ENCODE measurements at places on chromosomes 16 and 17.
A peak's percentile ranks its signal among the peaks of the same experiment; 100 is the strongest.

- DNase-seq: no peak
Measured at GRCh38 chr16:85112364-85112763, at the start of gene CIBAR2. CIBAR2 (minus strand) TSS chr16:85112472; CDS start chr16:85112352, 120 bp downstream.

DNA sequence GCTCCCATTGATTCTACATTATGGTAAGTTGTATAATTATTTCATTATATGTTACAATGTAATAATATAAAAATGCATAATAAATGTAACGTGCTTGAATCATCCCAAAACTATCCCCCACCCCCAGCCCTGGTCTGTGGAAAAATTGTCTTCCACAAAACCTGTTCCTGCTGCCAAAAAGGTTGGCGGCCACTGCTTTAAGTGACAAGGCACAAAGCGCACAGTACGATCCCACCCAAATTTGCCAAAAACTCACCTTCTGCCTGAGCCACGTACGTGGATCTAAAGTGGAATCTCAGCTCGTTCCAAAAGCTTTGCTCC is 14.5 kb downstream of the CYB561 start:
- no peak for DNase-seq

DNA sequence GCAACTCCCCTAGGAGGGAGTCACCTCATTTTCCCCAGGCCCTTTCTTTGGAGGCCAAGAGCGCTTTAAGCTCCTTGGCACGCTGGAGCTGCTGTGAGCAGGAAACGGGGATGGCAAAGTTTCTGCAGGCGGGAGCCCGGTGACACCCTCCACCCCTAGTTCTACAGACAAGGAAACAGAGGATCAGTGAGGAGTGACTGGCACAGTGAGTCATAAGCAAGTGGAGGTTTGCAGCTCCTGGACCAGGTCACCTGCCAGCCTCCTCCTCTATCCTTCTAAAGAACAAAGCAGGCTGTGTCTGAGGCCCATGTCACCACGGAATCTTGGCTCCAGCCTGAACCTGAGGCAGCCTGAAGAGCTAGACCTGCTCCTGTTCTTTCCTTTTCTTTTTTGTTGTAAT is 141.9 kb downstream of the TMEM132E start:
- no peak for DNase-seq

DNA sequence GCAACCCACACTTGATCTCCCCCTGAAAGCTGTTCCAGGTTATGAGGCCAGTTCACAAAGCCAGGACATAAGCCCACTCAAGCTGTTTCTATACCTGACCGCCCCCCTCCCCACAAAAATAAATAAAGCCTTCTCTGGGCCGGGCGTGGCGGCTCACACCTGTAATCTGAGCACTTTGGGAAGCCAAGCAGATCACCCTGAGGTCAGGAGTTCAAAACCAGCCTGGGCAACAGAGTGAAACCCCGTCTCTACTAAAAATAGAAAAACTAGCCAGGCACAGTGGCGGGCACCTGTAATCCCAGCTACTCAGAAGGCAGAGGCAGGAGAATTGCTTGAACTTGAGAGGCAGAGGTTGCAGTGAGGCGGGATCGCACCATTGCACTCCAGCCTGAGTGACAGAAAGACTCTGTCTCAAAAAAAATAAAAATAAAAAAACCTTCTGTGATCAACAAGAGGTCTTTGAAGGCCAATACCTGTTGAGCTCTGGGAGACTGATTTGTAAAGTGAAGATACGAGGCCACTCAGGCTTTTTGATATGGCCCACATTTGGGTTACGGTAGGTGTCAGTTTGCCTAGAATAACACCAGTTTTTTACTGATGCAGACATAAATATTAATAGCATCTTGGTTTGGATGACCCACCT is 2.2 kb downstream of the KDM8 start:
- no peak for DNase-seq

- no peak for DNase-seq
Measured at GRCh38 chr17:64783556-64784352, 121.6 kb upstream of the SMURF2 start.

GRCh38 chr17:3845291-3845620 is 790 bp downstream of the NCBP3 start:
- peak; percentile 38 for DNase-seq

- DNase-seq: no peak
Measured at GRCh38 chr17:59121901-59122480, 15.3 kb upstream of the TRIM37 start.

GRCh38 chr16:22633280-22633679 is 122.6 kb downstream of the NPIPB5 start:
- DNase-seq: no peak

- no peak for DNase-seq
Measured at GRCh38 chr17:3335876-3336275, 37.7 kb upstream of the OR3A1 start.

GRCh38 chr17:19743101-19744100 is 4.7 kb downstream of the ALDH3A1 start:
- DNase-seq: no peak

- no peak for DNase-seq
Measured at GRCh38 chr17:57467801-57468200, 211.5 kb downstream of the MSI2 start.

- no peak for DNase-seq
Measured at GRCh38 chr17:39663688-39664580, 1.2 kb upstream of the TCAP start.

DNA sequence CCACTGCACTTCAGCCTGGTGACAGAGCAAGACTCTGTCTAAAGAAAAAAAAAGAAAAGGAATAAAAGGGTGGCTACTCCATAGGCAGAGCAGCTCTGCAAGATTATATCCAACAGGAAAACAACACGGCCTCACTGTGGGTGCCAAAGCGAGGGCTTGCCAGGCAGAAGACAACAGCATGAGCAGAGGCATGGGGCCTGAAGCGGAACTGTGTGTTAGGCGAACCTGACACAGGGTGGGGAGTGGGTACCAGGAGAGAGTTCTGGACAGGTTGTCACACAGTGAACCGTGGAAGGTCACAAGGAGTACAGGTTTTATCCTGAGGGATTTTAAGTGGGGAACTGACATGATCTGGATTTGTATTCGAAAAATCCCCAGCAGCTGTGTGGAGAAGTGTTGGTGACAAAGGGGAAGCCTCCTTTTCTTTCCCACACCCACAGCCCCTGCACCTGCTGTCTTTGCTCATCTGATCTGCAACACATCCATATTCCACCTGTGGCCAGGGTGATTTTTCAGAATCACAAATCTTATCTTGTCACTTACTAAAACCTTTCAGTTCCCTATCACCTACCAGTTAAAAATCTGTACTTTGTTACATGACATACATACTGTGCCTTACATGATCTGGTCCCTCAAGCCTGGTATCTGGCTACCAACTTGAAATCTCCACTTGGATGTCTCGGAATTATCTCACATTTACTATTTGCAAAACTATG is 23.2 kb upstream of the ARHGAP17 start:
- no peak for DNase-seq

DNA sequence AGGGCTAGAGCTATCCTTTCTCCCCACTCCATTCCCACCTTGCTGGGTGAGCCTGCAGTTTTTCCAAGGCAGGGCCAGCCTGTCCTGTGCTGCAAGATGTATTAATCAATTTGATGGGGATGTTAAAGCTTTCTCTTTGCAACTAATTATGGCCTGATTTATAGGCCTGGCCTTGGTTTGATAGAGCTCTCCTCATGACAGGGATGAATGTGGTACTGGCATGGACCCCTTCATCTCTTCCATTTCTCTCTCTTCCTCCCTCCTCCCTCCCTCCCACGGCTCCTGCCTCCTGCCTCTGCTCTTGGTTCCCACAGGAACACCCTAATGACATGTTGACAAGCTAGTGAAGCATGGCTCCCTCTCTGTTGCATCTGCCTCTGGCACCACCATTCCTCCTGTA is 47.2 kb upstream of the SKAP1 start:
- DNase-seq: no peak

- no peak for DNase-seq
Measured at GRCh38 chr17:5703736-5704135, 119.4 kb upstream of the NLRP1 start.

DNA sequence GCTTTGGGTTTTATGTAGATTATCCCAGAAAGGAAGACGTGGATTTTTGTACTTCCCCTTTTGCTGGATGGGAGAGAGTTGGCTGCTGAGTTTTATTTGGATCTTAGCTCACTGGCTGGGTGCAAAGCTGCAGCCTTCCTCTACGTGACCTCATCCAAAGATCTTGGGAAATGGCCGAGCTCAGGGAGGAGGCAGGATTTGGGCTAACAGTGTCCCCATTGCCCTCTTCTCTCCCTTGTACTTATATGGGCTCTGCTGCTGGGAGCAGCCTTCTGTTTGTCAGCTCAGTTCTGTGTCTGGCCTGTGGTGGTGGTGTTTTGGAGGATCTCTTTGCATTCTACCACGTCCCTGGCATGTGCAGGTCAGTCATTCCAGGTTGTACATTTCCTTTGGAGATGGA is 2.0 kb downstream of the AOC3 start:
- no peak for DNase-seq

Measured in CD4-positive, alpha-beta T cell treated with Interleukin-15 for 4 hours (primary cell).